ENCODE measurements at places on chromosomes 7 and 10.

GRCh38 chr10:81915504-81915897 is 40.5 kb downstream of the NRG3 start:
- no peak for DNase-seq

- DNase-seq, result no peak
Observed at GRCh38 chr10:97096261-97097083, 89.3 kb downstream of the SLIT1 start.

GRCh38 chr7:152050547-152050971 is 25.1 kb downstream of the GALNT11 start:
- no peak for DNase-seq

- DNase-seq, result no peak
Observed at GRCh38 chr10:25130906-25131305, 43.9 kb upstream of the GPR158 start.

DNA sequence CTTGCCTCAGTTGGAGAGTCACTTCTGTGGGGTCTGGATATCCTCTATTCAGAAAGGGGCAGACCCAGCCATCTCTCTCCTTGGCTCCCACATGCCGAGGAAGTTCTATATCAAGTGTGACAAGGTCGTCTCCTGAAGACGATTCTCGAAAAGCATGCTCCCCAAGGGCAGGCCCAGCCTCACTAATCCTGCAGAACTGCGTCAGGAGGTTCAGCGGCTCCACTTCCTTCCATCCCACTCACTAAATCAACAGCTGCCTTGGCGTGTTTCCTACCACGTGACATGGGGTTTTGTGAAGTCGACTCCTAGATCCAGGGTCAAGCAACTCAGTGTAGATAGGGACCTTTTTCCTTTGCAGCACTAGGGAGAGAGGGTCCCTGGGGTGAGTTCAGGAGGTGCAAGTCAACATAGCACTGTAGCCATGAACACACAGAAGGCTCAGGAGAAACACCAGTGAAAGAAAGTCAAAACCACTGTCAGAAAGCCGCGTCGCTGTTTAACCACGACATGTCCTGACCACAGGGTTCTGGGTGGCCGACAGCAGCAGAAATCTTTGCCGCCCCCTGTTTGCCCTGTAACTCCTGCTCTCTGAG is 156.4 kb downstream of the PRPF18 start:
- no peak for DNase-seq

DNA sequence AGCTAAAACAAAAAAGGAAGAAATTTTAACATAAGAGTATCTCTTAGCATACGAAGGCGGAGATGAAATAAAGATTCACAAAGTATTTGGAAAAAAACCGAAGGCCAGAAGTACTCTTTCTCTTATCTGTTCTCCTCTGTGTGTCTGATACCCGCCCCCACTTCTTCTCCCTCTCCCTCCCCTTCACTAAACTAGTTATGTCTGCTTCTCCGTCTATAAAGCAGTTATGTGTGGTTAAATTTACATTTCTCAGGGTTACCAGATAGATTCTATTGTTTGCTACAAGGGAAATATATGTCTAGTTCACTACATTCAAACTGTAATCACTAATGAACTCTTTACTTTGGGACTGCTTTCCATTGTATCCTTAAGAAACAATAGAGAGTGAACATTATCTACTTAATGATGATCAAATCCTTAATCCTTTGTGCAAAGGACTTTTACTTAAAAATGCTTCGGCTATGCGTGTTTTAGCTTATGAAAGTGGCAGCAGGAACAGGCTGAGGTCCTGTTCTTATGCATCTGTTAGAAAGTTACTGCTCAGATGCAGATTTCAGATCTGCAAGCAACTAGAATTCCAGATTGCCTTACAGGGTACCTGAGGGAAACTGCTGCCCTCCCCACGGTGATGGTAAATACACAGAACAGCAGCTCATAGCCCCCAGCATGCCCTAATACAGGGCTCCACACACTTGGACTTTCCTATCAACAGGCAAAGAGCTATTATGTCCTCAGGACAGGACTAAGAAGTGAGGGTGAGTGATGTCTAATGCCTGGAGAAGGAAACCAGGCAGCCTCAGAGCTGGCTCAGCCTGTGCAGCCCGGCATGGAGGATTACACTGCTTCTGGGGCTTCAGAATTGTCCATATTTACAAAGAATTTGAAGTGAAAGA is 273.3 kb downstream of the FZD1 start:
- DNase-seq, result no peak

DNA sequence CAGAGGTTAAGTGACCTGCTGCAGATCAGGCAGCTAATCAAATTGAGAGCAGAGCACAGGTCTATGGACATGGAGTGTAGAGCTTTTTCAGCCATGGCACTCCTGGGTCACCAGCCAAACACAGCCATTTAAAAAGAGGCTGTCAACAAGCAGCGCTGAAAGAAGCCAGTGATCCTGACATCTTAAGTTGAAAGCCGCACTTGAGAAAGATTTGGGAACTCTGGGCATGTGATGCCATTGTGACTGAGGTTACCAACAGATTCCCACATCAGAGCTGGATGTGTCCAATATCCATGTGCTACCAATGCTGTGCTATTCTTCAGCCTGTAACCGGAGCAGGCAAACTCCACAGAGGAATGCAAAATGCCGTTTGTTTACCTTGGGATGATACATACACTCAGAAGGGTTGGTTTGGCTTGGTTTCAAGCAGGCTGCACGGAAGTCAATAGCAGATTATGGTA is 56.2 kb upstream of the ABLIM1 start:
- no peak for DNase-seq
